ENCODE measurements at places on chromosomes 11 and 22.

GRCh38 chr22:22386602-22387385 is 121.7 kb downstream of the ZNF280B start:
- DNase-seq, result no peak

DNA sequence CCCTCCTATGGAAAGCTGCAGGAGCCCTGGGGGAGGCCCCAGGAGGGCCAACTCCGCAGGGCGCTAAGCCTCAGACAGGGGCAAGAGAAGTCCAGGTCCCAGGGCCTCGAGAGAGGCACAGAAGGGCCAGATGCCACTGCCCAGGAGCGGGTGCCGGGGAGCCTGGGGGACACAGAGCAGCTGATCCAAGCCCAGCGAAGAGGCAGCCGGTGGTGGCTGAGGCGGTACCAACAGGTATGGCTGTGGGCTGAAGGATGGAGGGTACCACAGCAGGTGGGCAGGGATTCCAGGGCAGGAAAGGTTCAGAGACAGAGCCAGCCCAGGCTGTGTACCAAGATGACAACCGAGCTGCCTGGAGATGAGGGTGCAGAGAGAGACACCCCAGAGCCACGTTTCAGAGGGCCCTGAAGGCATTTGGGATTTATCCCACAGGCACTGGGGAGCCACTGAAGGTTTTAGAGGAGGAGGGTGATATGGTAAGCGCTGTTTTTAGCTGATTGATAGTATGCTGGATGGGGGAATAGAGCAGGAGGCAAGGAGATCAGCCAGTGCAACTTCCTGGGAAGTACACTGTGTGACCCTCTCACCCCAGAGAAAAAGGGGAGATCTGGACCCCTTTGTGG is 412 bp downstream of the C11orf86 start:
- no peak for DNase-seq

GRCh38 chr22:30208631-30209603 is 37.6 kb downstream of the LIF start:
- DNase-seq, result no peak

- DNase-seq, result no peak
These were observed 5.9 kb downstream of the TSPAN32 start for GRCh38 chr11:2307501-2308331.

DNA sequence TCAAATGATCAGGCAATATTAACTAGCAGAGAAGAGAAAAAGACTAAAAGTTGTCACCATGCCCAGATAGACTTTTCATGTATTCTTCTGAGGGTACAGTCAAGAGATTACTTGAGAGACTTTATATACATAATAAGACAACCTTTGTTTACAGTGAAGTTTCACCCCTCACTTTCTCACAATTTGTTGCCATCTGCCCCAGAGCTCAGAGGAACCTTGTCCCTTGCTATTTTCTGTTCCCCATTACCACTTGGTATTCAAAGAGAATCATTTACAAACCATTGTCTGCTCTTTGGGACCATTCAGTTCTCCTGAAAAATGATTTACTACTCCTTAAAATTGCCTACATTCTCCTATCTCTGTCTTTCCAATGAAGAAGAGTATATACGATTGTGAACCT is 544.6 kb downstream of the CNTN5 start:
- no peak for DNase-seq

GRCh38 chr11:47509077-47509536 is 43.8 kb downstream of the CELF1 start:
- no peak for DNase-seq

All from activated T-cell treated with anti-CD3 and anti-CD28 coated beads for 24 hours (primary cell).